ENCODE measurements at places on chromosomes 5 and 9. TPM values are rescaled to one million over a fixed set of nuclear protein-coding genes. Genes with fewer than 3 reads are reported as not detected.

- peak; percentile 89 for DNase-seq
Observed at GRCh38 chr9:25964239-25964638, 286.0 kb upstream of the TUSC1 start.

DNA sequence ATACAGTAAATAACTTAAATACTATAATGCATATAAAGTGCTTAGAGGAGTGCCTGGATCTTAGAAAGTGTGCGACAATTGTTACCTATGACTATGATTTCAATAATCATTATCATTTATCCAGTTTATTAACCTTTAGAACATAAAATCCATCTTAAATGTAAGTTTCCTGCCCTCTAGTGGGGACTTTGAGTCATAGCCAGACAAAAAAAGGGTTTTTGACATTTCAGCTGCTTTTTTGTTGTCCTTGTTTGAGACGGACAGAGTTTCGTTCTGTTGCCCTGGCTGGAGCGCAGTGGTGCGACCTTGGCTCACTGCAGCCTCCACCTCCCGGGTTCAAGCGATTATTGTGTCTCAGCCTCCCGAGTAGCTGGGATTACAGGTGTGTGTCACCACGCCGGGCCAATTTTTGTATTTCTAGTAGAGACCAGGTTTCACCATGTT lies 9.7 kb upstream of the C9orf152 start:
- DNase-seq: peak; percentile 74

DNA sequence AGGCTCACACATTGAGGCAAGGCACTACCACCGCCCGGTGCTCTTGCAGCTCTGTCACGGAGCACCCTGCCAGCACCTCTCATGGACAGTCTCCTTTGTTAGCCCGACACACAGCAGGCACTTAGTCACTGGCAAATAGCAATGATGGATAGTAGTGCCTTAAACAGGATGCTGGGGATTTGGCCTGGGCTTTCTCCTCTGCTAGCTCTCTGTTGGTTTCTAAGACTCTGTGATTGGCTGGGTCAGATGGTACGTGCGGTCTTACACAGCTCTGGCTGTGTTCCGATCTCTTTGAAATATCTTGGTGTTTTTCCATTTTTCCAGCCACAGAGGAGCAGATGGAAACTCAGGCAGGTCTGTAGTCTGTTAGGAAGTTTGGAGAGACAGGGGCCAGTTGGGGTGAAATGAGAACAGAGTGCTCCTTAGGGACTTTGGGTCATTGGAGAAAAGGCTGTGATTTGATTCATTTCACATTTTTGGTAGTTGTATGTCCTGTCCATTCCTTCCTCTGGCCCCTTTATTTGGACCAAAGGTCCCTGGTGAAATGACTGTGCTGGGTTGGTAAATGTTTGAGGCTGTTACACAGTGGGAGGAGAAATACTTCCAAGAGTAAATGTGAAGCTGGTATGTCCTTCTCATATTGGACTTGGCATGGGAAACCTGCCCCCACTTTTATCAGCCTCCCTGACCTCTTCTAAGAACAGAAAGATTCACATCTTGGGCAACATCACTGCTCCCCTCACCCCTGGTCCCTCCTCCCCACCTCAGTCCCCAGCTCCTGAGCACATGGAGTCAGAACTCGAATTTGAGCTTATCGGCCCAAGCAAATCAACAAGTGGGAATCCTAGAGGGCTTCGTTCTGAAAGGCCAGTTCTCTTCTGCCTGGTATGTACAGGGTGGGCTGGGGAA lies 3.4 kb downstream of the SMIM3 start:
- peak; percentile 7 for DNase-seq

GRCh38 chr9:108784998-108785397 lies 70.8 kb downstream of the ACTL7B start:
- DNase-seq: no peak

- peak; percentile 29 for DNase-seq
Observed at GRCh38 chr9:96674906-96675538, 19.9 kb upstream of the PRXL2C start.

GRCh38 chr5:123752552-123753179 lies 240.7 kb downstream of the CSNK1G3 start:
- DNase-seq: no peak

DNA sequence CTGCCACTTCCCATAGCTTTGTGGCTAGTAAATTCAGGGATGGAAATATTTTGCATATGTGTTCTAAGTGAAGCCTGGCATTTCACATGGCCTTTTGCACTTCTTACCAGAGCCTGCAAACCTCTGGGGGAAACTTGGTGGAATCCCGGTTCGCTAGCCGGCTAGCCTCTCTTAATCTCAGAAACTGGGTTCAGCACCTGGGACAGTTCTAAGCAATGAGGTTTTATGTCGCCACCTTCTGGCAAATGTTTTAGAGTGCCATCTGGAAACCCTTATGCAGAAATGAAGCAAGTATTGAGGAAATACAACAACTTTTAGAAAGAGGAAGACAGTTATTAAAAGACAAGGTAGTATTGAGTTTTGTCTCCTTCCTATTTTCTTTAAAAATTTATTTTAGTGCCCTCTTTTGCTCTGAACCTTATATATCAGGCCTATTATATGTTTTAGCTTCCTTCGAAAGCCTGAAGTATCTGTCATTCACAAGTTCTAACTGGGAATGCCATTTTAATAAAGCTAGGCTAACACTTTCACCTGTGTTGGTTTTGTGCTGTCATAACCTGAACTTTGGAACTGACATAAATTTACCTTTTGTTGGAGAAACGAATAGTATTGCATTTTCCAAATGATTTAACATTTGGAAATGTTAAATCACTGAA lies 963 bp upstream of the HTR1A start:
- peak; percentile 78 for DNase-seq

The ADAMTS6 gene
- total RNA-seq: 21.6 TPM

The TCF7 gene
- 28.5 TPM for total RNA-seq

All from HT-29 (cell line).